Mucosa of descending colon (tissue), 3 donors: ENCODE measurements at places on chromosomes 13 and 19.

- no peak for DNase-seq
Observed at GRCh38 chr13:32629313-32629712, 43.1 kb downstream of the PDS5B start.

DNA sequence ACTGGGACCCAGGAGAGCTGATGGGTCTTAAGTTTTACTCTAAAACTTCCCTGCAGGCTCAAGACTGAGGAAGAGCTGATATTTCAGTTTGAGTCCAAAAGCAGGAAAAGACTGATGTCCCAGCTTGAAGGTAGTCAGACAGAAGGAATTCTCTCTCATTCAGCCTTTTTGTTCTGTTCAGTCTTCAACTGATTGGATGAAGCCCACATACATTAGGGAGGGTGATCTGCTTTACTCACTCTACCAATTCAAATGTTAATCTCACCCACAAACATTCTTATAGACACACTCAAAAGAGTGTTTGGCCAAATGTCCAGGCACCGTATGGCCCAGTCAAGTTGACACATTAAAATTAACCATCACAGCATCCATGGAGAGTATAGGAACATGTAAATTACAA, 173.5 kb downstream of the KCNRG start:
- DNase-seq = no peak

DNA sequence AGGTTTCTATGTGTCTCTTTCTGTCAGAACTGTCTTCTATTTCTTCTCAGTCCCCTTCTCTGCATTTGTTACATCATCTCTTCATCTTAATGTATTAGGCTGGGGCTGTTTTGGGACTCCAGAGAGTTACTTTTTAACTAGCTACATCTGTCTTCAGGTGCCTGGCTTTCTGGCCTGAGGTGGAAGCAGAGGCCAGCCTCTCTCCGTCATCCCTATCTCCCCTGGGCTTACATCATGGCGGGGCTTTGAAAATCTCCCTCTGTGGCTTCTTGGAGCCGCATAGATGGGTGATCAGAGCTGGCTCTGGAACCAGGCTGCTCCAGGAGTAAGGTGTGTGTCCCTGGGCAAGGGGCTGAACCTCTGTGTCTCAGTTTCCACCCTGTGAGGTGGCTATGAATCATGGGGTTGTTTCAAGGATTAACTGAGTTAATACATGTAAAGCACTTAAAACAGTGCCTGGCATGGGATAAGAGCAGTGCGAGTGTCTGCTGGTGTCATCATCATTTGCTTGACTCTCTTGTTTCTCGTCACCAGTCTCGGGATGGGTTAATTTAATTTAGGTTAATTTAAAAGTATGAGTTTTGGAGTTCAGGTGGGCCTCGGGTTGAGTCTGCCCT, 2.0 kb downstream of the EPN1 start:
- no peak for DNase-seq

GRCh38 chr19:14146789-14147216, 10.4 kb upstream of the ASF1B start:
- no peak for DNase-seq

GRCh38 chr19:49502866-49503581, 6.8 kb downstream of the RPS11 start:
- peak; percentile 57 for DNase-seq

- peak; percentile 24 for DNase-seq
Observed at GRCh38 chr13:113671066-113672001, 4.3 kb downstream of the GRK1 start.

GRCh38 chr13:46317120-46317519, 69.9 kb downstream of the RUBCNL start:
- DNase-seq = no peak

DNA sequence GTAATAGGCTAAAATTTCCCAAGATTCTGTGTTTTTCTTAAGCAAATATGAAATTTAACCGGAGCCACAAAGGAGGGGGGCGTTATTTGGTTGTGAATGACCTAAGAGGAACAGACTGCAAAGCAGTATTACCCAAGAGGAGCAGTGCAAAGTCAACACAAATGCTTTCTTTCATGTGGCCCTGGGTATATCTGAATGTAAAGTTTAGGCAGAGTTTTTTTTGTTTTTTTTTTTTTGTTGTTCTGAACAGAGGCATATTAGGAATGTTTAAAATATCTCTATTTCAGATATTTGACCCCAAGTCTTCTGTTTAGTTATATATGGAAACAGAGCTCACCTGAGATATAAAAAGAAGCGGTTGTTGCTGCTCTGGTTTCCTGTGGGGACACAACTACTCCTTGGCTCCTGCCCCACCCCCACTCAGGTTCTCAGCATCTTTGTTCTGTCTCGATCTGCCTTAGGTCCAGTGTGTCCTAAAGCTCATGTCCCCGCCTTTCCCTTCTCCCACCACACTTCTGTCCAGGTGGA, 220.7 kb downstream of the RFC3 start:
- DNase-seq = no peak

DNA sequence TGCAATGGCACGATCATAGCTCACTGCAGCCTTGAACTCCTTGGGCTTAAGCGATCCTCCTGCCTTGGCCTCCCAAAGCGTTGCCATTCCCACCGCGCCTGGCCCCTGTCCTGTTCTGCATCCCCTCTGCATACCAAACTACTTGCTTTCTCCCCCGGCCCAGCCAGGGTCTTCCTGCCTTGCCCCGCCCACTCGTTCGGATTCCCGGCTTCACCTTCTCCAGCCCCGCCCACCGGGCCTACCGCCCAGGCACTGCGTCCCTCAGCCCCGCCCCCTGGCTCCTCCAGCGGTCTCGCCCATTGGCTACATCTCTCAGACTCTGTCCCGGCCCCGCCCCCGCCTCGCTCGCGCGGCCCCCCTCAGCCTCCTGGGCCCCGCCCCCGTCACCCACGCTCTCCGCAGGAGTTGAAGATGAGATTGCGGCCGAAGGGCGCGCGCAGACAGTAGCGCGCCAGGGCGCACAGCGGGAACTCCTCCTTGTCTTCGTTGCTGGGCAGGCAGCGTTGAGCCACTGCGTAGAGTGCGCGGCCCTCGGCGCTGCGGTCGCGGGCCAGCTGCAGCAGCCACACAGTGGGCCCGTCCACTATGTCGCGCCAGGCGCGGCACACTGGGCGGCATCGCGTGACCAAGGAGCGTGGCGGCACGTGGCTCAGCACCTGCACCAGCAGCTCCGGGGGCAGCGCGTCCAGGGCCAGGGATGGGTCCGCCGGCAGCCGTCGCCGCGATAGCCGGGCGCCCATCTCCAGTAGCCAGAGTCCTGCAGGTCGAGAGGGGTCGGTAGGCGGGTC, 19.0 kb downstream of the MRPS12 start:
- peak; percentile 79 for DNase-seq
